ENCODE measurements at places on chromosomes 11 and 22.

- DNase-seq: peak; percentile 33
Observed at GRCh38 chr11:64245797-64246620, 734 bp downstream of the PPP1R14B start.

DNA sequence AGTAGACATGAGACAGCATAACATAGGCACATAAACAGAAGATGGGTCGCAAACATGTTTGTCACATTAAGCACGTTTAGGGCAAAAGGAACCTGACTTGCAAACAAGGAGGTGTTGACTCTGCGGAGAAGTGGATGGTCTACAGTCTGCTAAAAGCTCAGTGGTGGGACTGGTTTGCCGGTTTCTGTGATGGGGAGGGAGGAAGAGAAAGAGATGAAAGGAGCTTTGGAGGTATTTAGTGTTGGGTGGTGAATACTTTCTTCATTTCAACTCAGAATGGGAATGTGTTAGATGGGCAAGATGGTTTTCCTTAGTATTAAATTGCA is 191.4 kb upstream of the SORL1-AS1 start:
- no peak for DNase-seq

GRCh38 chr11:72807792-72808191 is 6.4 kb upstream of the ATG16L2 start:
- no peak for DNase-seq

DNA sequence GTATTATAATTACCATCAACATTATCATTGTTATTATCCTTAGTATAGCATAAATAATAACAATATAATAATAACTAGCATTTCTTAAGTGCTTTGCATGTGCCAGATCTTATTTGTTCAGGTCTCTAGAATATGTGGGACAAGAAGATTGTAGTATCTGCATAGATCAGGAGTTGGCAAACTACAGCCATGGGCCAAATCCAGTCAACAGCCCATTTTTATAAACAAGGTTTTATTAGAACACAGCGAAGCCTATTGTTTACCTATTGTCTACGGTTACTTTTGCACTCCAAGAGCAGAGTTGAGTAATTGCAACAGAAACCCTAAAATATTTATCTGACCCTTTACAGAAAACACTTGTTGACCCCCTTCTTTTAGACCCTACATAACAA is 81.4 kb downstream of the SLC1A2 start:
- no peak for DNase-seq

GRCh38 chr11:121515335-121515671 is 62.5 kb upstream of the SORL1-AS1 start:
- DNase-seq: no peak

GRCh38 chr11:64619811-64620380 is 28.9 kb downstream of the SLC22A12 start:
- no peak for DNase-seq

GRCh38 chr11:113048820-113049768 is 87.9 kb downstream of the NCAM1 start:
- DNase-seq: no peak

DNA sequence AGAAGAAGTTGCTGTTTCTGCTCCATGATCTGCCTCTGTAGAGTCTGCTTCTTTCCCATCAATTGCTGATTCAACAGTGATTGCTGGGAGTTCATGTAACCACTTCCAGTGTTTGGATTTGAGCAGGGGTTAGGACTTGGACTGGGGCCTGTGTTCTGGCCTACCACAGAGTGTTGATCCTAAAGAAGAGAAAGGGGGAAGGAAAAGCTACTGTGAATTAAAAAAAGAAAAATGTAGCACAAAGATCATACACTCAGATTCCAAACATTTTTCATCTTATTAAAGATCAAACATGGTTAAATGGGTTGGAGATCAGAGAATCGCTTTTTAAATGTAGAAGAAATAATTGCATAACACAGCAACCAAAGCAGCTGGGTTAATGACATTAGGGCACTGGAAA is 67.6 kb upstream of the MTMR2 start:
- no peak for DNase-seq

DNA sequence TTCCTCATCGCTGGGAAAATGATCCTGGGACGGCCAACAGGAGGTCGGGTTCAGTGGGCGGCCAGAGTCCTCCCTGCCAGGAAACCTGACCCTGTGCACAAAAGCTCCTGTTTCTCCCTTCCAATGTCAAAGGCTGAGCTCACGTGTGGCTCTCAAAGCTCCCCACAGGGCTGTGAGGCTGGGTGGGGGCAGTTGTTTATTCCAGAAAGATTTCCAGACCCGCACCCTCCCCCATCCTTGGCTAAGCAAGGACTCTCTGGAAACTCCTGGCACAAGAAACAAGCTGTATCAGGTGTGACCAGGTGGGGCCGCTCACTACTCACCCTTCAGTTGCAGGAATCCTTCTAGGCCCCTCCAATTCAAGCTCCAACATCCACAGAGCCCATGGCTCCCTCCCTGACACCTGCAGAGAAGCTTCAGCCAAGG is 131.9 kb downstream of the SHANK2 start:
- no peak for DNase-seq

GRCh38 chr22:29327089-29327764 is 11.7 kb upstream of the RASL10A start:
- no peak for DNase-seq

DNA sequence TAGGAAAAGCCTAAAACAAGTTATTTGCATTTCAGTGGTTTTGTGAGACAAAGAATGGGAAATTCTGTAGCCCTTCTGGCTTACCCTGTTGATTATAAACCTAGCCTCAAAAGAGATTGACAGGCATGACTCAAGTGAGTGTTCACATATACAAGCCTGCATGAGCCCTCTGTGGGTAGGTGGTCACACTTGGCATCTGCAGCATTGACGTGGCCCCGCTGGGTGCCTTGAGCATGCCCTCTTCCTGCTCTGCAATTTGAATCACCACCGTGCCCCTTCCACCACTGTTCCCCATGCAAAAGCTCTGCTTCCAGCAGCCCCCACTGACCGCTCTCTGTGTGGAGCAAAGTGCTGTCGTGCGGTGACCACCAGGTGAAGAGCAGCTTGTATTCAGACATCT is 21.0 kb upstream of the ADSL start:
- DNase-seq: peak; percentile 21

DNA sequence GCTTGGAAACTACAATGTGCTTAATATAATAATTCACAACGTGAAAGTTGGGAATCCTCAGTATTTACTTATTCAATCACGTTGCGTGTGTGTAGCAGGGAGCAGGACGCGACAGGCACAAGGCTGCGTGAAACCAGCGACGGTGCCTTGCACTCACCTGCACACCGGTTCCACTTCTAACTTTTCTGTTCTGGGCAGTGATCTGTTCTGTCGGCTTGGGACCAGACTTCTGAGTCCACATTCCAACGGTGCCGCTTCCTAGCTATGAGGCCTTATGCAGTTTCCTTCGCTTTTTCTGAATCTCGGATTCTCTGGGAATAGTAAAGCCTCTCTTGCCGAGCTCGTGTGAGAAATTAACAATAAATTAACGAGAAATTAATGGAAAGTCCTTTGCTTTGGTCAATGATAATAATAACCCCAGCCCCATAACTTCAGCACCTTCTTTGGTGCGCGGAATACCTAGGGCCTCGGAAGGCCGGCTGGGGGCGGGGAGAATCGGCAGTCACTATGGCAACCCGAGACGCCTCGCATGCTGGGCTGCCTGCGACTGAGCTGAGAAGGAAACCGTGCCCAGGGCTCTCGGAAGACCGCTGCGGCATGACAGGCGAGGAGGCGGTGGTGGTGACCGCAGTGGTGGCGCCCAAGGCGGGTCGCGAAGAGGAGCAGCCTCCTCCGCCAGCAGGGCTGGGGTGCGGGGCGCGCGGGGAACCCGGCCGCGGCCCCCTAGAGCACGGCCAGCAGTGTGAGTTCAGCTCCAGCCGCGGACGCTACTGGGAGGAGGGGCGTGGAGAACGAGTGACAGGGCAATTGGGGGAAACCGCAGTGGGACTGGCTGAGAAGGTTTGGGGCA is at the start of gene C11orf97:
C11orf97 (plus strand) TSS at position 530 of the 850 bp plus-strand sequence; CDS start at position 598, 68 bp downstream.
- DNase-seq: peak; percentile 19

- DNase-seq: no peak
Observed at GRCh38 chr11:128299132-128299726, 288.1 kb downstream of the ETS1 start.

GRCh38 chr22:23223569-23224317 is 43.4 kb downstream of the BCR start:
- no peak for DNase-seq

DNA sequence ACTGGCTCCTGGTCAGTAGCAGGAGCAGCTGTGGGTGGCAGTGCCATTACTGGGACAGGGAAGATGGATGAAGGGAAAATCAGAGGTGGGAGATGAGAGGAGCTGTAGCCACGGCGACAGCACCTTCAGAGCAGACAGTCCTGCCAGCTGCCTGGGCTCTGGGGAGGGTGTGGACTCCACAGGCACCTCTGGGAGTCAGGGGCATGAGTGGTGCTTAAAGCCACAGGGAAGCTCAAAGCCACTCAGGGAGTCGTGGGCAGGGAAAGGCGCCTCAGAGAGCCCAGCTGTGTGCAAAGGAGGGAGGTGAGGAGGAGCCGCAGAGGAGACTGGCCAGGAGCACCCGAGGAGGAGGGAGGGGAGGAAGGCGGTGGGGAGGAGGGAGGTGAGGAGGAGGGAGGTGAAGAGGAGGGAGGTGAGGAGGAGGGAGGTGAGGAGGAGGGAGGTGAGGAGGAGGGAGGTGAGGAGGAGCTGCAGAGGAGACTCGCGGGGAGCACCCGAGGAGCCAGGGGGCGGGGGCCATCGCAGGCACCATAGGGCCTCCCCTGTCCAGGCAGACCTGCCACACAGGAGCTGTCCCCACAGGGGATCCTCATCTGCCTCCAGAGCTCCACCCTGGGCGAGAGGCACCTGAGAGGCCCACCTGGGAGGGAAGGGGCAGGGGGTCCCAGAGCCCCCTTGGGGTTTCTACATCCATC is 977.6 kb downstream of the BRD1 start:
- DNase-seq: no peak

DNA sequence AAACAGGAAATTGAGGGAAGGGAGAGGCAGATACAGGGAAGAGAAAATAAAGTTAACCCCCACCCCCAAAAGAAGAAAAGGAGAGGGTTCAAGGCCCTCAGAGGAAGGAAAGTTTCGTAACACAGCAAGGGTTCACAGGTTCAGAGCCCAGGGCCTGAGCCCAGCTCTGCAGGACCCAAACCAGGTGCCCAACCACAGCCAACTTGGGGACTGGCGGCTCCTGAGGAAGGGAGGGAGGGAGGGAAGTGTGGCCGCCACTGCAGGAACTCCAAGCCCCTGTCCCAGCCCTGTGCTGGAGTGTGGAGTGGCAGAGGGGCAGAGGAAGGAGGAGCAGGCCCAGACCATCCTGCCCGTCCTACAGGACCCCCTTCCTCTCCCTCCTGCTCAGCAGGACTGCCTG is 59.2 kb downstream of the ELFN2 start:
- no peak for DNase-seq

DNA sequence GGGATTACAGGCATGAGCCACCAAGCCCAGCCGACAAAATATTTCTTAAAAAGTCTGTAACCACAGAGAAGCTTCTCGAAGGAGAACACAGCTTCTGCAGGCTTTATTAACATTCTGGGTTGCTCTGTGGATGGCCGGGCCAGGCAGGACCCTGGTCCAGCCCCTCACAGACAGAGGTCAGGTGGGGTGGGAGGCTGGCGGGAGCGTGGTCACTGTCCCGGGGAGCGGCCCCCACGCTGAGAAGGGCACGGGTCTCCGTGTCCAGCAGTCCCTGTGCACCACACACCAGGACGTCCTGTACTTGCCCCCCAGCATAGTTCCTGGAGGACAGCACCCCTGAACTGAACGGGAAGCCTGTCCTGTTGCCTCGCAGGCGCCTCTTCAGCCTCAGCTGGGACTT is 19.4 kb downstream of the DRD4 start:
- no peak for DNase-seq

- no peak for DNase-seq
Observed at GRCh38 chr11:27201454-27202302, 161.1 kb downstream of the BBOX1 start.

DNA sequence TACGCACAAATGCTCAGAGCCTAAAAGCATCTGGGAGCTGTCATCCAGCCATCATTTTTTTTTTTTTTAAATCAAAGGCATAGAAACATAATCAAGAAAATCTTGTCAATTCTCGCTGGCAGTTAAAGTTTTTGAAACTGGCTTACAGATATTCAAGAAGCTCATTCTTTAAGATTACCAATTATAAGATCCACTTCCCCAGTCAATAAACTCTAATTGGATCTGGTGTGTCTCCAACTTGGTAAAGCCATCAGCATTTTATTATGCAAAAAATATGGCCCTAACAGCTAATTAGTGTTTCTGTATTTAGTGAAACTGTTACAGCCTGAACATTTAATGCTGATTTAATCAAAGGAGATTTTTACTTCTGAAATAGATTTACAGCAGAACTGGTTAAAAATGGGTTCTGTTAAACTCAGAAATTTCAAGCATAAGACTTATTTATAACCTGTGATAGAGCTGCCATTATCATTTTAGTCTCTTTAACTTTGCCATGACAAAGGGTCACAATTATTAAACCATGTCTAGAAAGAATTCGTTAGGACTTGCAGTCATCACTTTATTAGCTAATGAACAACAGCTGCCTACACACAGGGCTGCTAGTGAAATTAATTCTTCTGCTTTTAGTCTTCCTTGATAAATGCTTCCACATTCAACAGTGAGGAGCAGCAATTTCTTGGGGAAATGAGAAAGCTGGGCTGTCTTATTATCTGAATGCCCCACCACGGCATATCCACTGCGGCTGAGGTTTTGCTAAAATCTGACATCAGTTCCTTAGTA is 176.4 kb upstream of the PITPNB start:
- no peak for DNase-seq

DNA sequence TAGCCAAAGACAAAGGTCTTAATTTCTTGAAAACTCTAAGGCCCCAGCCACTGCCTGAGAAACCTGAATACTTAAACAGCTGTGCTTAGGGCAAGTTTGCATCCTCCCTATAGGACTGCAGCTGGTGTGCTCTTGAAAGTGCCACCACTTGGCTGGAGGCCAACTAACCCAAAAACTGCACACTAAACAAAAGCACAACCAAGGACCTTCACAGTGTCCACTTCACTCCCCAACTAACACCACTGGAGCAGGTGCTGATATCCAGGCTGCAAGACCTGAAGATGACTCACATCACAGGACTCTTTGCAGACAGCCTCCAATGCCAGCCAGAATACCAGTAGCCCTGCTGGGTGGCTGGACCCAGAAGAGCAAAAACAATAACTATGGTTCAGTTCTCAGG is 357.7 kb upstream of the ARHGAP42 start:
- no peak for DNase-seq

DNA sequence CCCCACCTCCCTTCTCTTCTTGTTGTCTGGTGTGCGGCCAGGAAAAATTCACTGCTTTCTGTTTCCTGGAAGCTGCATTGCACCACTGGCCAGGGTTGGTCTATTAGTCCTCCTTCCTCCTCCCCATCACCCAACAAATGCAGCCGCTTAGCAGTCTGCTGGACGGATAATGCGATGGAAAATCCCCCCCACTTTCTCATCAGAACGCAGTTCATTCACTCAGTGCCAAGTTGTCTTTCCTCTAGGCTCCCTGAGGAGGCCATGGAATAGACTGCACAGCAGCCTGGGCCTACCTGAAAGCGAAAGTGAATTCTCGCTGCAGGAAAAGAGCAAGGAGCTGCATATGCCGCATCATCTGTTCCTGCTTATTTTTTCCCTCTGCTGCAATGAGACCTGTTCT is 513.6 kb downstream of the METTL15 start:
- DNase-seq: no peak

GRCh38 chr22:20388200-20388599 is 5.8 kb upstream of the ZNF74 start:
- DNase-seq: no peak

GRCh38 chr11:9315078-9315688 is 790 bp upstream of the TMEM41B start:
- DNase-seq: no peak

- DNase-seq: no peak
Observed at GRCh38 chr11:122676638-122677037, 21.1 kb downstream of the UBASH3B start.

All from effector CD8-positive, alpha-beta T cell (primary cell).